Cortex of kidney (tissue), 1 donor: ENCODE measurements at places on chromosomes 5 and 9.

- no peak for DNase-seq
These were observed 519.2 kb downstream of the RASEF start for GRCh38 chr9:82543726-82544125.

- DNase-seq = no peak
These were observed 3.8 kb downstream of the CREB3 start for GRCh38 chr9:35736201-35736633.

DNA sequence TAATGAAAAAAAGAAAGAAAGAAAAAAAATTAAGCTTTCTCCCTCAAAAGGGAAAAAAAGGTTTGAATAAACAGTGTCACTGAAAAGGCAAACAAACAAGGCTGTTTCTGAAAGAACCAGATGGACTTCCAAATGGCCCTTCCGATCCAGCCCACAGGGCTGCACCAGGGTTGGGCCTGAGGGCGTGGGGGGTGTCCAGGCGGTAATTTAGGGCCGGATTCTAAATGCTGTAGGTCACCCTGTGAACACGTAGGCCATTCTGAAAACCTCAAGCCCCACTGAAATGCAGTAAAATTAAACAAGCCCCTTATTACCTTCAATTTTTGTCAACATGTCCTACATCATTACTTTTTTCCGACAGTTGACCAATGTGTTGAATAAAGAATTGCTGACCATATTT, 132.1 kb downstream of the HSD17B3 start:
- no peak for DNase-seq

GRCh38 chr5:34586117-34586885, 69.8 kb upstream of the RAI14 start:
- no peak for DNase-seq

- no peak for DNase-seq
These were observed 110.0 kb downstream of the ISOC1 start for GRCh38 chr5:129204525-129204924.

DNA sequence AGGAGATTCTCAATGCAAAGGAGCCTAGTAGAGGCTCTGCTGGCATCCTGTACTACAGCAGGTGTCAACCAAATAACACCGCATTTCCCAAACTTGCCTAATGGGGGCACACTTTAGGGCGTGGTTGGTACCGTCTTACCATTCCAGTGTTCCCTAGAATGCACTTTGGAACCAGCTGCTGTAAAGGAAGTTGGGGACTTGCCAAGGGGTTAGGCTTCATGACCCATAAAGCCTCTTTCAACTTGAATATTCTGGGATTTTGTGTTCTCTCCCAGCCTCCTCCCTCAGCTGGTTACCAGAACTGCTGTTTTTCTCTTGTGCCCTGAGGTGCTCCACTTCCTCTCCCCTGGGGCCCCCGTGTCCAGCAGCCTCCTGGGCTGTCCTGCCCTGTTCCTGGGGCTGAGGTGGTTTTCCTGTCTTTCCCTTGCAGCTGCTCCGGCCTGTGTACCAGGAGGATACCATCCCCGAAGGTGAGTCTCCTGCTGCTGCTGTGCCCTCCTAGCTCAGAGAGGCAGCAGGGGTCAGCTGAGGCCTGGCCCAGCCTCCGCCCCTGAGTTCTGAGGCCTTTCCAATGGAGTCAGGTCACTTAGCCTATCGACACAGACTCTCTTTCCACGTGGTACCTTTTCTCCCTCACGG, 44.7 kb downstream of the RGS3 start:
- no peak for DNase-seq

- no peak for DNase-seq
These were observed 79.2 kb downstream of the DOCK2 start for GRCh38 chr5:169716287-169716686.

DNA sequence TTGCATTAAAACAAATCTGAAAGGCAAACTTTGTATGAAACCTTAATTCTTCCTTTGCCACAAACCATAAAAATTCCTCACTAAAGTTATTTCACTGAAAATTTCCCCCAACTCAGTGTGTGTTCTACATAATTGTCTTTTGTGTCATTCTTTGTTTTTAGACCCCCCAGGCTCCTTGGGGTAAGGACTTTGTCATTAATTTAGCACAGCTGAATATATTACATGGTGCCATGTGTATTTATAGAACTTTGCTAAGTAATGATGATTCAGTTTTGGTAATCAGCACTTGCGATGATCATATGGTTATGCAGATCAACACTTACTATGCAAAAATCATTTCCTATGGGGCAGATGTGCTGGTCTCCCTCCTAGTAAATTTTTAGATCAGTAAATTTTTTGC, 712.1 kb upstream of the MEF2C start:
- DNase-seq = no peak

DNA sequence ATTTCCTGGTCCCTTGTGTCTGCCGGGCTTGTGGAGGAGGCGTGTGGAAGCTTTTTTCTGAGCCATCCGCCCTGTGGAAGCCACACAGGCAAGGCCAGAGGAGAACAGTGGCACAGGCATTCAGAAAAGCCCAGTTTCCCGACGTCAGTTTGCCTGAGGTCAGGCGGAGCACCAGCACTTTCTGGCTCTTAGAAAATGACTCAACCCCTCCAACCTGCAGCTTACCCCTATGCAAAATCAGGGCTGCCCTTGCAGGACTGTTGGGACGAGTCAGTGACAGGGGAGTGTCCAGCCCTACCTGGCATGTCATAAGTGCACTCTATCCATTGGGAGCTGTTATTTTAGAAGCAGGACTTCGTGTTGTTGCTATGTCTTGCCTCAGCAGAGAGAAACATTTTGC, 216.0 kb downstream of the NR3C1 start:
- no peak for DNase-seq

DNA sequence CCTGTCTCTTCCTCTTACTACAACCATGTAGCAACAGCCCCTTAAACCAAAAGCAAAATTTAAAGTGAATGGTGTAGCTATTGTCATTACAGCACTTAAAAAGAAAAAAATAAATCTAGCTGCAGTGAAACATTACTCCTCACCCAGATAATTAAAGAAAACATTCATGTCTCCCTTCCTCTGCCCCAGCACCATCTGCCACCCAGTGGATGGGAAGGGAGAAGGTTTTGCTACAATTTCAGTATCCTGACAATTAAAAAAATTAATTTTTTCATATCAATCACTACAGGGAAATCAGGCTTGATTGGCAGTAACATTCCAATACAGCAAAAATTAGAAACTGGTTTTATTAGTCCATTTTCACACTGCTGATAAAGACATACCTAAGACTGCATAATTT, 147.4 kb upstream of the PUM3 start:
- DNase-seq = no peak

GRCh38 chr9:32738501-32739172, 44.7 kb upstream of the TMEM215 start:
- no peak for DNase-seq

DNA sequence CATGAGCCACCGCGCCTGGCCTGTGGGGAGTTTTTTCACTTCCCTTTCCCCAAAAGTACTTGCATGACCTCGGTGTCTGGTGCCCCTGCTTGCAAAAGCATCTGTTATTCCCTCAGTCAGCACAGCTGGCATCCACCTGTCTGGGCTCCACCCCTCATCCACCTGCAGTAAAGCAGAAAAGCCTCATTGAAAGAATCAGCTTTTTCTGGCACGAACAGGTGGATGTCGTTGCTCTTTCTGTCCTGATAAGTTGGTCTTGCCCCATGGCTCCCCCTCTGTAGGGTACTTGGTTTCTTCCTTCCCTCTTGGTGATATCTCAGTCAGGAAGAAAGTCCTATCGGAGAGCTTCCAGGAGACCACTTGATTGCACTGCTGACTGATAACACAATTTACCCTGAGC, 37.4 kb downstream of the WWC1 start:
- DNase-seq = no peak

- DNase-seq = no peak
These were observed 5.8 kb upstream of the CRHBP start for GRCh38 chr5:76947082-76947503.

GRCh38 chr5:151039665-151040064, 19.3 kb downstream of the GPX3 start:
- DNase-seq = no peak

GRCh38 chr9:124210697-124211096, 47.1 kb upstream of the NEK6 start:
- DNase-seq = no peak

- no peak for DNase-seq
These were observed 35.8 kb upstream of the PIP5K1B start for GRCh38 chr9:68669218-68669617.
